Naive thymus-derived CD4-positive, alpha-beta T cell (primary cell): ENCODE measurements at places on chromosomes 1 and 21.

- DNase-seq: no peak
These were observed 1.5 kb downstream of the SLC66A1 start for GRCh38 chr1:19313636-19313959.

DNA sequence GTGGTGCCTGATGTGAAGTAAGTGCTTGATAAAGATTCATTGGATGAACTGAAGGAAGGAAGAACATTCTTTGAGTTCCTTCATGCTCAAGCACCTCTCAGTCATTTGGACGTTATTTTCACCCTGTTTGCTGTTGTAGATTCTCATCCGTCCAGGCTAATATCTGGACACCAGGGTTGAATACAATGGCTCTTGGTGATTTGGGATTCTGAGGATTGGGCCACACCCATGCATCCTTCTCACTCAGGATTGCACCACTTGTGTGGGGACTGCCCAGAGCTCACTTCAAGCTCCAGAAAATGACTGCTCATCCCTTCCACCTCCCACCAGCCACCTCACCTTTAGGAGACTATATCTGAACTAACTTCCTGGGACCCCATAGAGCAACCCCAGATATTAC, 117.1 kb upstream of the IPO9 start:
- no peak for DNase-seq

- no peak for DNase-seq
These were observed 172.2 kb upstream of the UBE2U start for GRCh38 chr1:64031236-64031635.

- no peak for DNase-seq
These were observed 80.3 kb upstream of the EXO1 start for GRCh38 chr1:241767737-241768136.
